ENCODE measurements at places on chromosomes 11 and 22. TPM values are rescaled to one million over a fixed set of nuclear protein-coding genes. Genes with fewer than 3 reads are reported as not detected.

DNA sequence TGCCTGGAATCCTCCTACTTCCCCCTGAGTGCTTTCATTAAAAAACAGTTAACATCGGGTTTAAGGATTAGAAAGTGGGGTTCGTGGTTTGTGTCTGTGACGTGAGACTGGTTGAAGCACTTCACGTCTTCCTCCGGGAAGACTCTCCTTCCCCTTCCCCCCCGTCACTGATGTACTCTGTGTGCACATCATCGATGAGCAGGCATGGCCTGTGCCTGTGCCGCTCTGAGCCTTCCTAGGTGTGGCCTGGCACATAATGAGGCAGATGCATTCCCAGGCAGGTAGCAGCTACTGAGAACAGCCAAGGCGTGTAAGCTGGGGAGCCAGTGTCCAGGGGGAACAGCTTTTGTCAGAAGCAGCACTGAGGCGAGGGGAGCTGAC lies 93.8 kb downstream of the BCR start:
- peaks cover 3% of the 10 kb centered on the region for H3K4me1 ChIP-seq
- peaks cover 18% of the 10 kb centered on the region for H3K27me3 ChIP-seq
- H3K4me3 ChIP-seq = no peak overlapping the region

The TSGA10IP gene
- not detected for total RNA-seq

DNA sequence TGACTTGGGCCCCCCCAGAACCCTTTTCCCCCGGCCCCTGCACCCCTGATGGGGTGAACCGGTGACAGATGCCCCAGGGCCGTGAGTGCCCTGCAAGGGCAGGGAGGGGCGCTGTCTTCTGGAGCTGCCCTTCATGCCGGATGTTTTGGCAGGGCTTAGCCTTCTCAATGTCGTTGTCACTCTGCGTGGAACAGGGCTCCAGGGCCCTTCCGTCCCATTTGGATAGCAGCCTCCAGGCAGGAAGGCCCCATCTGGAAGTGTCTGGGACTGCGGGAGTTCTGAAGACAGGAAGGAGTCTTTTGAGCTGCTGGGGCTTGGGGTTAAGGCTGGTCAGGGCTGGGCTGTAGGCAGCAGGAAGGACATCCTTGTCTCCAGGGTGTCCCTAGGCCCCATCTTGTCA lies 4.6 kb downstream of the FRMD8 start:
- peaks cover 35% of the 10 kb centered on the region for H3K4me1 ChIP-seq
- peak; percentile 48 for DNase-seq
- peak overlapping the region; percentile 77 for H3K27ac ChIP-seq
- peaks cover 8% of the 10 kb centered on the region for H3K27me3 ChIP-seq
- H3K4me3 ChIP-seq = no peak overlapping the region
- H3K36me3 ChIP-seq = peaks cover 6% of the 10 kb centered on the region

GRCh38 chr11:47589977-47590861 lies 3.7 kb downstream of the FAM180B start:
- H3K36me3 ChIP-seq = peaks cover 13% of the 10 kb centered on the region
- peaks cover 39% of the 10 kb centered on the region for H3K4me1 ChIP-seq
- peaks cover 18% of the 10 kb centered on the region for H3K27me3 ChIP-seq
- H3K27ac ChIP-seq = no peak overlapping the region
- H3K4me3 ChIP-seq = no peak overlapping the region

The NXF1 gene
- total RNA-seq = 50.8 TPM

The THOC5 gene
- total RNA-seq = 76.4 TPM

- no peak for DNase-seq
- H3K4me3 ChIP-seq = peak overlapping the region; percentile 66
- no peak overlapping the region for H3K27ac ChIP-seq
- H3K4me1 ChIP-seq = peaks cover 23% of the 10 kb centered on the region
These were observed 64.3 kb downstream of the NAT10 start for GRCh38 chr11:34169686-34170085.

GRCh38 chr11:130580372-130580771 lies 131.9 kb downstream of the ADAMTS15 start:
- no peaks in the 10 kb centered on the region for H3K36me3 ChIP-seq
- peaks cover 3% of the 10 kb centered on the region for H3K27me3 ChIP-seq
- peaks cover 8% of the 10 kb centered on the region for H3K4me1 ChIP-seq
- H3K4me3 ChIP-seq = no peak overlapping the region
- DNase-seq = no peak
- no peak overlapping the region for H3K27ac ChIP-seq

DNA sequence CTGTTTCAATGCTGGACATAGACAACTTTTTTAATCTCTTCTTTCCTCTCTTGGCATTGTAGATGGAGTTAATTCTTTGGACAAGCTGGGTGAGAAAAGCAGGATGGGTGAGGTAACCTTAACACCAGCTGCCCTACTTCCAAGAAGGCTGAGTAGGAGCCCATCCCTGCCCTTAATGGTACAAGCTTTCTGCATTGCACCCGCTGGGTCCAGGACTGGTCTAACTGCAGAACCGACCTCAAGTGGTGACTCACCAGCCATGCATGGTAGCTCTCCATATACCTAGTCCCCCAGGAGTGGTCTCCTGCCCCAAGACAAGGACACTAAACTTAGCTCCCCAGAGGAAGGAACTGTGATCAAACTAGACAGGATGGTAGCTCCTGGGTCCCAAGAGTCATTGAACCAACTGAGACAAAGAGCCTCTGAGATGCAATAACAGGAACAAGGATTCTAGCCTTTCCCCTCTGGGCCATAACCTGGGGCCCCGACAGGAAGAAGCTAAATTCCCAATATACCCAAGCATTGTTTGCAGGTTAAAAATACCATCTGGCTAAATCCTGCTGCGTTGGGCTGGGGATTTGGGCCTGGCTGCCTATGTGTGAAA lies 32.1 kb downstream of the RPL27A start:
- H3K4me3 ChIP-seq = peak overlapping the region; percentile 79
- H3K27me3 ChIP-seq = peaks cover 8% of the 10 kb centered on the region
- peaks cover 78% of the 10 kb centered on the region for H3K4me1 ChIP-seq
- peak overlapping the region; percentile 91 for H3K27ac ChIP-seq

The POU2AF2 gene
- total RNA-seq = not detected

The KRTAP5-1 gene
- total RNA-seq = not detected

The SGSM1 gene
- total RNA-seq = 2.4 TPM

GRCh38 chr22:49871482-49871881 lies 17.8 kb downstream of the ZBED4 start:
- DNase-seq = no peak
- no peak overlapping the region for H3K4me3 ChIP-seq
- H3K36me3 ChIP-seq = peaks cover 25% of the 10 kb centered on the region
- no peaks in the 10 kb centered on the region for H3K4me1 ChIP-seq

All from endothelial cell (in vitro differentiated cells).